Stimulated activated naive B cell treated with anti-CD40 and anti-IgM and Interleukin-4, amounts not matched to agents 10 μg/mL and 1 μg/mL and 100 μg/mL, for 72 hours (primary cell): ENCODE measurements at places on chromosomes 5 and 9.

GRCh38 chr9:32260151-32260862, 124.1 kb upstream of the ACO1 start:
- no peak for DNase-seq
- H3K4me1 ChIP-seq, result no peaks in the 10 kb centered on the region
- H3K36me3 ChIP-seq, result no peaks in the 10 kb centered on the region
- no peak overlapping the region for H3K27ac ChIP-seq
- H3K27me3 ChIP-seq, result no peaks in the 10 kb centered on the region

- no peak for DNase-seq
- no peaks in the 10 kb centered on the region for H3K4me1 ChIP-seq
- no peak overlapping the region for H3K27ac ChIP-seq
- no peak overlapping the region for H3K4me3 ChIP-seq
- H3K36me3 ChIP-seq, result peaks cover 33% of the 10 kb centered on the region
These were observed 62.0 kb downstream of the CRB2 start for GRCh38 chr9:123418052-123418430.

GRCh38 chr9:126635661-126636439, 22.1 kb downstream of the LMX1B start:
- H3K4me1 ChIP-seq, result peaks cover 5% of the 10 kb centered on the region
- no peak for DNase-seq
- no peak overlapping the region for H3K27ac ChIP-seq
- H3K36me3 ChIP-seq, result no peaks in the 10 kb centered on the region

- no peaks in the 10 kb centered on the region for H3K36me3 ChIP-seq
- H3K4me3 ChIP-seq, result no peak overlapping the region
- DNase-seq, result no peak
These were observed 197.3 kb downstream of the BNC2 start for GRCh38 chr9:16673171-16673570.

DNA sequence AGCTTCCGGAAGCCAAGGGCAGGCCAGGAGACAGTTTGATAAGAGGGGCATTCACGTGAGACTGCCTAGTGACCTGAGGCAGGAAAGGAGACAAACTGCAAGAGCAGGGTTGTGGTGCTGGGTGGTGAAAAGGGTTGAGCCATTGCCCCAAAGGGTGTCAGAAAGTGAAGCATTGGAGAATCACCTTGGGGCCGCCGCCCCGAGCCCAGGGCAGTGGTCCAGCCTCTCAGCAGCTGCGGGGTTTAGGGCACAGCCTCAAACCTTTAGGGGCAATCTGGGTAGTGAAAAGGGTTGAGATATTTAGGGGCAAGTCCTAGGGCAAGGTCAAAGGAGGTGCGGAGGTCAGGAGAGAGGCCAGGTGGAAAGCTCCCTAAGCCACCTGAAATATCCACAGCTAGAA, 10.4 kb upstream of the ANKRD33B start:
- DNase-seq, result no peak
- no peak overlapping the region for H3K4me3 ChIP-seq
- H3K27me3 ChIP-seq, result no peaks in the 10 kb centered on the region
- H3K27ac ChIP-seq, result peak overlapping the region; percentile 59
- H3K4me1 ChIP-seq, result peaks cover 62% of the 10 kb centered on the region

GRCh38 chr5:56313596-56313995, 80.5 kb upstream of the ANKRD55 start:
- DNase-seq, result no peak
- H3K27me3 ChIP-seq, result no peaks in the 10 kb centered on the region
- H3K4me1 ChIP-seq, result peaks cover 33% of the 10 kb centered on the region
- H3K27ac ChIP-seq, result peak overlapping the region; percentile 47
- no peaks in the 10 kb centered on the region for H3K36me3 ChIP-seq

- no peaks in the 10 kb centered on the region for H3K36me3 ChIP-seq
- no peak overlapping the region for H3K27ac ChIP-seq
- H3K4me1 ChIP-seq, result no peaks in the 10 kb centered on the region
- no peak overlapping the region for H3K4me3 ChIP-seq
- DNase-seq, result no peak
These were observed 90.3 kb upstream of the APC start for GRCh38 chr5:112647428-112647827.

DNA sequence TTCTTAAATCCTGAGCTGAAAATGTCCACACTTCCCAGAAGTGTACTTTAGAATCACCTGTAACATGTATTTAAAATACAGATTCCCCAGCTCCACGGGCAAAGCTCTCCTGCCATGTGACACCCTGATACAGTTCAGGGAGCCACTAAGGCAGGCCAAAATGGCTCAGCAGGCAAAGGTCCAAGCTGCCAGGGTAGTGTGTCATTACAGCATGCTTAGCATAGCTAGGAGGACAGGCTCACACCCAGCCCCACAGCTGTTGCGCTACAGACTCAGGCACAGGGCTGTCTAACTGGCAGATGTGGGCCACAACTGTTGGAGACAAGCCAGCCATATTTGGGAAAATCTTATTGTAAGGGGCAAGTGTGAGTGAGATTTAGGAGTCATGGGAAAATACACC, 73.0 kb downstream of the C9orf85 start:
- DNase-seq, result no peak
- H3K27ac ChIP-seq, result no peak overlapping the region
- H3K4me3 ChIP-seq, result no peak overlapping the region

DNA sequence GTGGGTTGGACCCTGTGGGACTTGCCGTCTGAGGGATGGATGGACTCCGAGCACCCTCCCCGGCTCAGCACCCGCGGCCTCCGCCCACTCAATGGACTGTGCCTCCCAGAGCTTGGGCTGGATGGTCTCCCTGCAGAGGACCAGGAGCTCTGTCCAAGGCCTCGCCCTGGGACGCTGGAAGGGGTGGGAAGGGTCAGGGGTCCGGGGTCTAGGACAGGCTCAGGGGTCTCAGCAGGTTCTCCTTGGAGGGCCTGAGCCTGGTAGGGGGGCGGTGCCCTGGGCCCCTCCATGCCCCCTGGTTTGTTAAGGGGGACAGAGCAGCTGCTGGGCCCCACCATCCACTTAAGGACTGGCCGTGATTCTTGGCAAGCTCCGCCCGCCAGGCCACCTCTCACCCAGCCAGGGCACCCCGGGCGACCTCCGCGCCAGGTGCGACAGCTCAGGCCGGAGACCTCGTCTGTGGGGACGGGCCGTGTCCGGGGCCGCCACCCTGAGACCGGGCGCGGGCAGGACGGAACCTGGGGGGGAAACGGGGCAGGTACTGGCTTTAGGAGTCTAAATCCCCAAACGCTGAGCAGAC, 29.2 kb downstream of the EXOC3 start:
- H3K27ac ChIP-seq, result peak overlapping the region; percentile 96
- H3K4me1 ChIP-seq, result peaks cover 72% of the 10 kb centered on the region
- H3K27me3 ChIP-seq, result peaks cover 33% of the 10 kb centered on the region

GRCh38 chr9:132556714-132557113, 25.7 kb upstream of the BARHL1 start:
- DNase-seq, result no peak
- no peaks in the 10 kb centered on the region for H3K4me1 ChIP-seq
- H3K27me3 ChIP-seq, result peaks cover 31% of the 10 kb centered on the region
- no peak overlapping the region for H3K4me3 ChIP-seq
- no peaks in the 10 kb centered on the region for H3K36me3 ChIP-seq

DNA sequence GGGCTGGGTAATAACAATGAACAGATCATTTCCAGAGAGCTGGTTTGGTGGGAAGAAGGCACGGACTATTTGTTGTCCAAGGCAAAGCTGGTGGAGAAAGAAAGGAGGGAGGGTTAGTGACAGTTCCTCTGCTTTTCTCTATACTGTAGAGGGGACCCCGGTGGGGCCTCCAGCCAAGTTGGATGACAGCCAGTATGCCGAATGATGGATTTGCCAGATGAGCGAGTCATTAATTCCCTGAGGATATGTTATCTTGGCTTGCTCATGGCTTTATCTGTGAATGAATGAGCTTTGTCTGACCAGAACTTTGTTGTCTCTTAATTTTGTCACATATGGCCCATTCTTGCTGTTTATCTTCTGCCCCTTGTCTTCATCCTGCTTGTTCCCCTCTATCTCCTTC, 158.6 kb upstream of the GLRA1 start:
- no peaks in the 10 kb centered on the region for H3K36me3 ChIP-seq
- H3K27me3 ChIP-seq, result peaks cover 3% of the 10 kb centered on the region
- H3K27ac ChIP-seq, result no peak overlapping the region
- DNase-seq, result no peak

GRCh38 chr5:3997670-3998069, 402.0 kb downstream of the IRX1 start:
- no peak overlapping the region for H3K4me3 ChIP-seq
- no peak for DNase-seq
- H3K27ac ChIP-seq, result no peak overlapping the region
- no peaks in the 10 kb centered on the region for H3K36me3 ChIP-seq

DNA sequence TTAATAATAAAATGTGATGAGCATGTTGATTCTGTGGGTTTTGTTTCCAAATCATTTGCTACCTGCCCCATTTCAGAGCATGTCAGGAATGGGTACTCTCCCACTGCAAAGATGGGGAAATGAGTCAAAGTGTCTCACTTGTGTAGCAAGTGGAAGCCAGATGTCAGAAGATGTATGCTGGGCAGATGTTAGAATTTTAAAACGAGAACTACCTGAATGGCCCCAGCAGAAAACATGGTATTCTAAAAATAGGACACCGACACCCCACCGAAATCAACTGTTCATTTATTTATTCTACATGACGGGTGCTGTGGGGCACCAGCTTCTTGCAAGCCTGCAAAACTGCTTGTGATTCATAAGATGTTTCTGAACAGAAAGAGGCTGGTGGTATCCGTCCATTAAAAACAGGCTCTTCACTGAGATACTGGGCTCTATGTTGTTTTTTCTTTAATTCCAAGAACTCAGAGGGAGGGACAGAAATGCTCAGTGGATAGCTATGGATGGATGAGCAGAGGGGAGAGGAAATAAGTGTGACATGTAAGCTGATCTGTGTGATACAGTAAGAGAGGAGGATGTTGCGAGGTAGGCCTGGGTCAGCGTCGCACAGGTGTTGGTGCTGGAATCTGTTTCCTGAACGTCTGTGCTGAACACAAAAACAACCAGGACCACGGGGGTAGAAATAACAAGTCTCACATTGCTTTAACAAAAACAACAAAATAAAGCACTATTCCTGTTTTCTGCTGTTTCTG, 157.2 kb downstream of the EFNA5 start:
- no peaks in the 10 kb centered on the region for H3K27me3 ChIP-seq
- no peak overlapping the region for H3K4me3 ChIP-seq
- no peak for DNase-seq
- H3K36me3 ChIP-seq, result no peaks in the 10 kb centered on the region

GRCh38 chr5:36206913-36207312, 34.8 kb downstream of the NADK2 start:
- no peak overlapping the region for H3K4me3 ChIP-seq
- H3K4me1 ChIP-seq, result no peaks in the 10 kb centered on the region
- peaks cover 20% of the 10 kb centered on the region for H3K36me3 ChIP-seq
- H3K27ac ChIP-seq, result no peak overlapping the region

- H3K4me3 ChIP-seq, result no peak overlapping the region
- no peaks in the 10 kb centered on the region for H3K27me3 ChIP-seq
- no peaks in the 10 kb centered on the region for H3K4me1 ChIP-seq
- no peak for DNase-seq
These were observed 9.8 kb upstream of the GNE start for GRCh38 chr9:36268007-36268427.
